Choroid plexus epithelial cell (primary cell): ENCODE measurements at places on chromosomes 2 and 18.

- peak; percentile 65 for DNase-seq
Observed at GRCh38 chr2:164717000-164717803, 95.9 kb upstream of the GRB14 start.

DNA sequence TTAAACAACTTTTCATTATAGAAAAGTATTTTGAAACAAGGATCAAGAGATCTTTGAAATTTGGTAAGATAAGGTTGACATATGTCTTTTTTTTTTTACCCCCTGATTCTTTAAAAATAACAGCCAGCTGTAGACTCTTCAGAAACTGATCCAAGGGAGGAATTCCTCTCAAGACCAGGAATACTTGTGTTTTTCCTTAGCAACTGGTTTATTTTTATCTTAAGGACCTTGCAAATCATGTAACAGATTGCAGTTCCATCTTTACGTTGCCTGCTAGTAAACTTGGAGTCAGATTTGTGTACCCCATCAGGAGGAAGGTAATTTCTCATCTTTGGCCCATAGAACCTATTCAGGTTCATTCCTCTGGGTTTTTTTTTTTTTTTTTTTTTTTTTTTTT lies 71.6 kb downstream of the BOLA3 start:
- no peak for DNase-seq

GRCh38 chr2:31371691-31372090 lies 42.9 kb downstream of the XDH start:
- peak; percentile 19 for DNase-seq

GRCh38 chr2:174750923-174751441 lies 13.3 kb downstream of the CHRNA1 start:
- no peak for DNase-seq

- no peak for DNase-seq
Observed at GRCh38 chr2:84031312-84032050, 427.6 kb downstream of the SUCLG1 start.
